ENCODE measurements at places on chromosomes 12 and 14.

GRCh38 chr14:21694425-21694824, 20.8 kb upstream of the OR4E1 start:
- DNase-seq, result no peak

GRCh38 chr12:64193931-64194330, 28.2 kb downstream of the KICS2 start:
- no peak for DNase-seq

DNA sequence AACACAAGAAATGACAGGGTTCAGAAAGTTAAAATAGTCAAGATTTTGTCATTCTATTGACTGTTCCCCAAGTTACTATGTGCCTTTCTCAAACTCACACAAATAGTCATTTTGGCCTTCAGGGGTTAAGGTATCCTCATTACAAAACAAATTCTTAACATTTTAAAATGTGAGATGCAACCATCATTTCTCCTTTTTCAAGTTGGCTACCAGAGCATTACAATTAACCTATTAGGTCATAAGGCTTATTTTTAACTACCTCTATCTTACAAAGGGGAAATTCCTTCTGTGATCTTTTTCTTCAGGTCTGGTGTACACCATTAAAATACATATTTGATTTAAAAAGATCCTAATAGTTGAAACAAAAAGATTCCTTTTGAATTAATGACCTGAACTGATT, 61.2 kb downstream of the SLC38A1 start:
- no peak for DNase-seq

DNA sequence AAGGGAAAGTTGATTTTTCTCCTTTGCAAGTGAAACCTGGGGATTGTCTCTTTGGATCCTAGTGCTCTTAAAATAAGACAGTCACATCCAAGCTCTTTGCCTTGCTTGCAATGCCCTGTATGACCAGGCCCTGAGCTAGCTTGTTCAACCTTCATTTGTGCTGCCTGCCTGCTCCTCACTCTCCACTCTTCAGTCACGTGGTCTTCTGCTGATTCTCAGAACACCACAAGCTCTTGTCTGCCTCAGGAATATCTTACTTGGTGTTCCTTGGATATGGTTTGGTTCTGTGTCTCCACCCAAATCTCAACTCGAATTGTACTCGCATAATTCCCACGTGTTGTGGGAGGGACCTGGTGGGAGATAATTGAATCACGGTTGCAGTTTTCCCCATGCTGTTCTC, 318.7 kb downstream of the RMST start:
- no peak for DNase-seq

DNA sequence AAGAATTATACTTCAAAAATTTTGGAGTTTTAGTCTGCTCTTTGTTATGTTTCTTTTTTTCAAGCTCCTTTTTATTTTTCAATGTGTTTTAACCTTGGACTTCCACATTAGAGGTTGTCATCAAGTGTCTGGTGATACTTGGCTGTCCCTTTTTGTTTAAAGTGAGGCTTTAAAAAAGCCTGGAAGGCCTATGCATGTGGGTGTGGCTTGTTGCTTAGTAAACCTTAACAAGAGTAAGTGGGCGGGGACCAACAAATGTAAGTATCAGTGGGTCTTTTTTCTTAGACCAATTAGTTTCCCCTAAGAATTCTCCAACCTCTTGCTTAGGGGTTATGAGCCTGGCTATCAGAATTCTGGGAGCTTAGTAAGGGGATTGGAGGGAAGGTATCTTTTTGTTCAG, 26.4 kb downstream of the HCFC2 start:
- no peak for DNase-seq

Data from effector memory CD4-positive, alpha-beta T cell (primary cell).